Myometrial cell (primary cell): ENCODE measurements at places on chromosomes 7 and 10. TPM values are rescaled to one million over a fixed set of nuclear protein-coding genes. Genes with fewer than 3 reads are reported as not detected.

Gene STK17A
- total RNA-seq = 60.5 and 70.4 TPM in 2 replicates

Gene SLC13A4
- total RNA-seq = not detected in 2 replicates

Gene ENTPD1
- under 0.01 TPM in 1 of 2 replicates, not detected in the other for total RNA-seq

Gene RPA3
- total RNA-seq = 41.3 and 41.5 TPM in 2 replicates
